T-helper 2 cell treated with Interferon-gamma antibody and Interleukin-4, amounts not matched to agents 5 μg/mL and 100 μg/mL, for 36 hours (primary cell): ENCODE measurements at places on chromosomes 1 and 21.

DNA sequence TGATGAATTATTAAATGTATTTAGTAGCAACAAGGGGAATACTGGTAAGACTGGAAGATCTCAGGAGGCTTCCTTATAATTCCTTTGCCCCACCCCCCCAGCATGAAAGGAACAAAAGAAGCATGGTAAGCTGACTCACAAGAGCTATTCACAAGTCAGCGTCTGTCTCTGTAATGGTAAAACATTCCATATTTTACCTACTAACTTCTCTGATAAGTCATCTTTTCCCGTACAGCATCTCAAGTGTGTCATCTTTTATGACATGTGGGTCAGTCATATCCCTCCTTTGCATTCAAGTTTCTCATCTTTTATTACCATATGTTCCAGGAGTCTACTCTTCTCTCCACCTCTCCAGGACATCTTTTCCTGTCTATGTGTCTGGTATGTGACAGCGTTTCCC lies 241.3 kb downstream of the PLA2G4A start:
- H3K4me3 ChIP-seq: no peak overlapping the region
- no peak for DNase-seq
- no peaks in the 10 kb centered on the region for H3K27me3 ChIP-seq
- H3K4me1 ChIP-seq: peaks cover 5% of the 10 kb centered on the region

DNA sequence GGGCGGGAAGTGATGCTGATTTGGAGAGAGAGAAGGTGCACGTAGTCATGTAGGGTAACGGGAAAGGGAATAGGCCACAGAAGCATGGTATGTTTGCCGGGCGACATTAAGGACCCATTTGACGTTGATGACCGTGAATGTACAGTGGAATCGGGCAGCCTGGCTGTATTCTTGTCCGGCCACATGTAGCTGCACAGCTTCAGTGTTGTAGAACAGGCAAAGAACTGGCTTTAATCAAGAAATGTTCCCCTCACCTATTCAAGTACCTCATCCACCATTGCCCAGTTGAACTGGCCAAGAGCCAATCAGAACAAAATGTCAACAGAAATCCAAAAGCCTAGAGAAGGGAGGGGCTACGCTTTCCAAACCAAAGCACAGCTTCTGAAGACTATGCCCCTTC lies 104.8 kb downstream of the DHRS3 start:
- H3K4me3 ChIP-seq: no peak overlapping the region
- DNase-seq: no peak
- no peaks in the 10 kb centered on the region for H3K27me3 ChIP-seq
- H3K36me3 ChIP-seq: peaks cover 40% of the 10 kb centered on the region

DNA sequence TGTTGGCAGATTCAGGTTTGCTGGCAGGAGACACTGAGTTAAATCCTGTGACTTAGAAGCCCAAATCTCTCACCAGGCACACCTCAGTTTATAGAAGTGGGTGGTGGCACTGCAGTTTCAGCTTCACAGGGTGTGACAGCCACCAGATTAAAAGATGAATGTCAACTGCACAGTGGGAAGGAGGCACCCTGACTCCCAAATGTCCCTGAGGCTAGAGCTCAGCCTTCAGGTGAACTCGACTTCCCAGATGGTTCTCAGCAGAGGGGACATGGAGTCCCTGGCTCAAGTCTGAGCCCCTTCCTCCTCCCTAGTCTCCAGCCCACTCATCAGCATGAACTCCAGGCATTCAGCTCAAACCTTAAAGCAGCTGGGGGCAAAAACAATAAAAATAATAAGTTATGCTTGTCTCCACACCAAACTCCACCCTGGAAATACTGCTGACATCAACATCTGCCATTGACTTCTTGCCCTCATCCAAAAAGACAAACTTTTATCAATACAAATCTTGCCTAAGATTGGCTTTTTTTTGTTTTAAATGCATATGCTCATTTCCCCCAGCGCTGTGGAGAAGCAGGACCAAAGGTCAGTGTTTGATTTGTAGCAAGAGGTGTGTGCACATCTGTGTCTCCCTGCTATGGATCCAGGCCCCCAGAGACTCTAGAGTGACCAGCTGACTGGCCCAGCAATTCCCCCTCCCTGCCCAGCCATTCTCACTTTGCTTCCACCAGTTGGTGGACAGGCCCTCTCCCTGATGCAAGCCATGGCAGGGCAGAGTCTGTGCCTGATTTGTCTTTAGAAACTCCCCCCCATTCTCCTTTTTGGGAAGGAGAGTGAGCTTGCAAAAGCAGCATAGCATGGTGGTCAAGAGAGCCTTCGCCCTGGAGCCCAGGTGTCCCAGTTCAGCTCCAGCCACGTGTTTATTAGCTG lies 18.5 kb upstream of the S100A7 start:
- H3K27me3 ChIP-seq: peaks cover 26% of the 10 kb centered on the region
- H3K4me3 ChIP-seq: no peak overlapping the region
- H3K27ac ChIP-seq: no peak overlapping the region
- DNase-seq: no peak

- no peak overlapping the region for H3K4me3 ChIP-seq
- H3K36me3 ChIP-seq: no peaks in the 10 kb centered on the region
- H3K27me3 ChIP-seq: peaks cover 32% of the 10 kb centered on the region
- H3K4me1 ChIP-seq: peaks cover 6% of the 10 kb centered on the region
- H3K27ac ChIP-seq: no peak overlapping the region
These were observed 58.0 kb upstream of the ETV3 start for GRCh38 chr1:157196245-157196543.

GRCh38 chr1:230224101-230224960 lies 157.3 kb downstream of the GALNT2 start:
- H3K27ac ChIP-seq: no peak overlapping the region
- H3K4me1 ChIP-seq: peaks cover 7% of the 10 kb centered on the region
- H3K4me3 ChIP-seq: no peak overlapping the region
- no peak for DNase-seq
- no peaks in the 10 kb centered on the region for H3K36me3 ChIP-seq
- no peaks in the 10 kb centered on the region for H3K27me3 ChIP-seq

DNA sequence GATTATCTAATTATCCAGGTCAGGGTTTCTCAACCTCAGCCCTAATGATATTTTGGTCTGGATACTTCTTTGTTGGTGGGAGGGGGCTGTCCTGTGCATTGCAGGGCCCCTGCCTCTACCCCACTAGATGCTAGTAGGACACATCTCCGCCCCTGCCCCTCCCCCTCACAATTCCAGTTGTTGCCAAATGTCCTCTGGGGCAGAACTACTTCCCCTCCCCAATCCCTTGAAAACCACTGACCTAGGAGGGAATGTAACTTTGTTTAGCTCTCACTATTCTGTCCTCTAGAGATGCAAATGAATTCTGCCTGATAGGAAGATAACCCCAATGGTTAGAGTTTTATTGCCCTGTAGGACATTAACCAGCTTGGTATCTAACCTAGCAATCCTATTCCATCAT lies 8.1 kb downstream of the CACNA1S start:
- no peak overlapping the region for H3K4me3 ChIP-seq
- no peak overlapping the region for H3K27ac ChIP-seq
- no peak for DNase-seq

DNA sequence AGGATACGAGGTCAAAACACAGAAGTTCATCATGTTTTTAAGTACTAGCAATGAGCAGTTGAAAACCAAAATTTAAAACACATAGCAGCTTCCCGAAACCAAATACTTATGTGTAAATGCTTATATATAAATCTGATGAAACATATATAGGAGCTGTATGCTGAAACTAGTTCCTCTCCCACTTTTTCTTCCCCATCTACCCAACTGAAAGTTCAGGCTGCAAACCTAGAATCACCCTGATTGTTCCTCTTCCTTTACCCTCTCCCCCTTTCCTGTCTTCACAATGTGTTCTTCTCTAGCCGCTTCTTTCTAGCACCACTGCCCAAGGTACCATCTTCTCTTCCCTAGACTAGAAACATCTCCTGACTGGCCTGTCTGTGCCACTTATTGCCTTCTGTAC lies 90.6 kb downstream of the ST3GAL3 start:
- no peak overlapping the region for H3K27ac ChIP-seq
- H3K4me3 ChIP-seq: no peak overlapping the region
- H3K36me3 ChIP-seq: peaks cover 9% of the 10 kb centered on the region
- H3K27me3 ChIP-seq: no peaks in the 10 kb centered on the region
- DNase-seq: no peak

DNA sequence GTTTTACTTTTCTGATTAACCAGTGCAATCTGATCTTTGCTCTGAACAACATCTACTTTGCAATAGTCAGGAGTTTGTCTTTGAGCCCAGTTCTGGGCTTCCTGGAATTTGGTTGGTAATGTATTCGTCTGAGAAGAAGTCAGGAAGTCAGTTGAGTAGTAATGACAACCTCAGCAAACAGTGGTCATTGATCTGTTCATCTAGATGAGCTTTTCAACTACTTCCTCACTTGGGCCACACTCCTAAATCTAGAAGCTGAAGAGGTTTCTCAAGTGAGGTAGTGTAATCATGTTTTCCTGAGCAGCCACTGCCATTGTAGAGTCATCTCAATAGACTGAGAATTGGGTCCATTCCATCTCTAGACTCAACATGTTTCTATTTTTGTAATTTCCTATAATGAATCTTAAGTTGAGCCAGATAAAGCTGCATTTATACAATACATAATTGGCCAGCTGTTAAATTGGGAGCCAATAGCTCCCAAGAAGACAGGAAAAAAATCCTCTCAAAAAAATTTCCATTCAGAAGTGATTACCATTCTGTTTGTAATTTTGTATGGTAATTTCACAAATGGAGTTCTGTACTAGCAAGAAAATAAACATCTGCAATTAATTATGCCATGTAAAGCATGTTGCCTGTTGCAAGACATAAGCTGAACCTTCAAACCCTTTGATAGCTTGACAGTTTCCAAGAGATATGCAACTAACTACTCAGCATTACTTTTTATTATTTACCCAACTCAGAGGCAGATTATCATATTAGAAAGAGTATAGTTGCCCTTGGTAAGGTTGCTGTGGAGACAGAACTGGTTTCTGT lies 49.6 kb downstream of the WDR64 start:
- H3K27me3 ChIP-seq: no peaks in the 10 kb centered on the region
- no peak overlapping the region for H3K4me3 ChIP-seq
- no peaks in the 10 kb centered on the region for H3K36me3 ChIP-seq
- H3K27ac ChIP-seq: no peak overlapping the region
- no peak for DNase-seq
- H3K4me1 ChIP-seq: no peaks in the 10 kb centered on the region

DNA sequence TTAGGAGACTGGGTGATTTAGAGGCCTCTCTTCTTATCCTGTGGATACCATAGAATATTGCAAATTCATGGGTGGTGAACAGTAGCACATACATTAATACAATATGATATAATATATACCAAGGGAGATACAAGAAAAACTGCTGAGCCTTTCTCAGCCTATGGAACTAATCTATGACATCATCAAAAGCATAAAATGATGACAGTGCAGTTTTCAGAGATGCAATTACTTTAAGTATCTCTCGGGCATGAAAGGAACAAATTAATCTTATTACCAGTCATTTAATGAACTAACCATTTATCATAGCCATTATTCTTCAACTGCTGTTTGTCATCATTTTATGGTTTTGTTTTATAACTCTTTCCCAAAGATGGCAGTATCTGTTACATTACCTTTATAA lies 3.5 kb downstream of the CHODL start:
- H3K4me3 ChIP-seq: no peak overlapping the region
- H3K4me1 ChIP-seq: no peaks in the 10 kb centered on the region
- no peak overlapping the region for H3K27ac ChIP-seq
- no peak for DNase-seq
- peaks cover 24% of the 10 kb centered on the region for H3K27me3 ChIP-seq

DNA sequence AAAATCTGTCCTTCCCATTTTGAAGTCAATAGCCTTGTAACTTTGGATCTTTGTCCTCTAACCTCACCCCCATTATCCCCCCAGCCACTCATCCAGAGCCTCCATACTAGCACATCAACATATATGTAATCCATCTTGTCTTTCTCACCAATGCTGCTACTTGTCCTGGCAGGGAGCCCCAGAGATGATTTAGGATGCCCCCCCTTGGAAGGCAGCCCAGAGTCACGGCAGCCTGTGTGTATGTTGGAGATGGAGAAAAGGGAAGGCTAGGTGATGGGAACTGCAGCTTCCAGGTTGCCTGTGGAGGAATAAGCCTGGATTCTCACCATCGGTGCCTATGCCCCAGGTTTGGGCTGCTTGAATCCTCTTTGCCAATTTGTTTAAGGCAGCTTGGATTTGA lies 51.7 kb upstream of the SCMH1 start:
- DNase-seq: no peak
- no peak overlapping the region for H3K4me3 ChIP-seq
- no peaks in the 10 kb centered on the region for H3K4me1 ChIP-seq
- H3K27me3 ChIP-seq: peaks cover 20% of the 10 kb centered on the region
- no peaks in the 10 kb centered on the region for H3K36me3 ChIP-seq

DNA sequence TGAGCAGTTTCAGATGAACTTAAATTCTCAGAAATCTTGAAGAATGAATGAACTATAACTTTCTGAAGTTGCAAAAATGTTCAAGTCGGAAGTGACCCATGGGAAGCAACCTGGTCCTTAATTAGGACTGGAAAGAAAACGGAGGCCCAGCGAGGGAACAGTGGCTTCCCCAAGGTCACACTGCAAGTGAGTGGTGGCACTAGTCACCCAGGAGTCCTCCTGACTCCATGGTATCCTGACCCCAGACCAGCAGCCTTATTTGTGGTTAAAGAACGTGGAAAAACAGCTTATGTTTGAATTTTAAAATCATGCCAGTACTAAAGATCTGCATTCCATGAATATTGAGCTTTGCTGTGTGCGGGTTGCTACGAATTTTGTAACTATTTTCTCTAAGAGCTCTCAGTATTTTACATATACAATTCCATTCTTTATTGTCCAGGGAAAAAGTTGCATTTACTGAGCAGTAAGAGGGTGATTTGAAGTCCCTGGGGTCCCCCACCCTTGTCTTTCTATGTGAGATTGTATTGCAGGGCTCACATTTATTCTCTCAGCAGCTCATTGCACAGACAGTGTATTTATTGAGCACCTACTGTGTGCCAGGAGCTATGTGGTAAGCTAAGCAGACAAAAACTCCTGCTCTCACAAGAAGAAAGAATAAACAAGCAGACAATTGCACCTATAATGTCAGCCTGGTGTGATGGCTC lies 61.6 kb upstream of the ATP5PO start:
- no peaks in the 10 kb centered on the region for H3K27me3 ChIP-seq
- peak overlapping the region; percentile 73 for H3K4me3 ChIP-seq
- peak; percentile 24 for DNase-seq
- peak overlapping the region; percentile 93 for H3K27ac ChIP-seq

DNA sequence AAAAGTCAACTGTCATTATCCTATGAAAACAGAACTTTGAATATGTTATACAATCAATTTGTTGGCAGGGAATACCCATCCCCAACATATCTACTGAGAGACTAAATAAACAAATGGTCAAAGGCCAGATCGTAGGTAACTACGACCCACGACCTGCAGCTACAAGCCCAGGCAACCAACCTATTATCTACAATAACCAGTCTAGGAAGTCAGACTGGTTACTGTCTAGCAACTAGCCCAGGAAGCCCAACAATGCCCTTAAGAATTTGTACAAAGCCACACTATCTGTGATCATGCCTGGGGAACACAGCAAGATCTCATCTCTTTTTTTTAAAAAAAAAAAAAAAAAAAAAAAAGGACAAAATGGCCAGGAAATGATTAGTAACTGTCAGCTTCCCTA lies 58.7 kb downstream of the SMYD3 start:
- H3K4me3 ChIP-seq: no peak overlapping the region
- no peak for DNase-seq
- no peaks in the 10 kb centered on the region for H3K36me3 ChIP-seq

- no peak overlapping the region for H3K27ac ChIP-seq
- H3K36me3 ChIP-seq: peaks cover 19% of the 10 kb centered on the region
- no peak for DNase-seq
These were observed 30.3 kb upstream of the ANGPTL7 start for GRCh38 chr1:11158720-11159321.
